RKO (cell line): ENCODE measurements at places on chromosomes 2 and 18.

DNA sequence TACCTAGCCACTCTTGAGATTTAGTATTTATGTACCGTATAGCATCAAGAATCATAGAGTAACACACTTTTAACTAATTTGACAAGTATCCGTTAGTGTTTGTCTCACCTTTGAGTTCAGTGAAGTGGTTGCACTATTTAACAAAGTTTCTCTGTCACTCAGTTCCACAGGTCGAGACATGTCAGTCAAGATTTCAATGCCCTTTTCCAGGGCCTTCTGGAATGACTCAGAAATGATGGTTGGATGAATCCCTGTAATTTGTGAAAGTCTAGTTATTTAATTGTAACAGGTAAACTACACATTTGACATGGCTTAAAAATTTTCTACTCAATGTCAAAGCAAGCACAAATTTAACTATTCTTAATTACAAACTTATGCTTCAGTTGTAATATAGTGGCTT, 9.7 kb downstream of the CCT4 start:
- no peak for DNase-seq

DNA sequence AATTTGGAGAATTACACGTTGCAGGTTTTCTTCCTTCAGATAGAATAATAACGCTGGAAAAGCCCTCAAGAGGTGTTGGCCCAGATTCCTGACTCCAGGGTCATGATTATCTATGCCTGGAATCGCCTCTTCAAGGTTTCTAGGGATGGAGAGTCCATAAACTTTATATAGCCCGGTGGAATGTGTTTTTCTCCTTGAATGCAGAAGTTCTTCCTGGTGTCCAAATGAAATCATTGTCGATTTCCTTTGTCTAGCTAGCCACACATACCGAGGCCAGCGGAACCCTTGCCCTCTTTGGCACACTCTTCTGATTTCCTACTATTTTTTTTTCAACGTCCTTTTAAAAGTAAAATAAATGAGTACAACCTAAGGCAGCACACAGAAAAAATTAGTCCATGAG, 117.8 kb downstream of the PID1 start:
- no peak for DNase-seq

- DNase-seq: no peak
Observed at GRCh38 chr2:163852616-163853015, 116.8 kb upstream of the FIGN start.

DNA sequence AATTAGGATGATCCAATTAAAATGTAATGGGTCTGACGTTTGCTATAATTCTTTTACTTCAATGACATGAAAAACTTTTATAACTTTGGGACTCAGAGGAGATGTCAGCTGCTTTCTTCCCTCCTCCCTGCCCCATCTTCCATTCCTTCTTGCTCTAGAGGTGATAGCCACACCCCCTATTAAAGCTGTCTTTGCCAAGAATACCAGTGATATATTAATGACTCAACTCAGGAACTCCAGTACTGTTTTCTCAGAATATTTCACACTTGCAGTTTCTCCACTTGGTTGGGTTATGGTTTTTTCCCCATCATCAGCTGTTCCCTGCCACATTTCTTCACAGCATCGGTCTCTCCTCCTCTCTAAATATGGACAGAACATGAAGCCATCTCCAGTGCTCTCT, 184.0 kb downstream of the KCNE4 start:
- DNase-seq: no peak

- no peak for DNase-seq
Observed at GRCh38 chr2:112824694-112825085, 11.9 kb downstream of the IL1B start.

DNA sequence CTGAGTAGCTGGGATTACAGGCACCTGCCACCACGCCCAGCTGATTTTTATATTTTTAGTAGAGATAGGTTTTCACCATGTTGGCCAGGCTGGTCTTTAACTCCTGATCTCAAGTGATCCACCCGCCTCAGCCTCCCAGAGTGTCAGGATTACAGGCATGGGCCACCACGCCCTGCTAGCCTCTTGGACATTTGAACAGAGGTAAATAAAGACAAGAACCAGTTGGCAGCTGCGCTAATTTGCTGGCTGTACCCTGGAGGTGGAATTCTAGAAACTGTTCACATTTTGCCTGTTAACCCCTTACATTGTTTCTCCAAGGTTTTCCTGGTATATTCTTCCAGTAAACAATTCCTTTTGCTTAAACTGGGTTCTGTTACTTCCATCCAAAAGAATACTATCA, 132.9 kb downstream of the CDH2 start:
- DNase-seq: no peak

- DNase-seq: no peak
Observed at GRCh38 chr2:169961911-169962310, 134.7 kb downstream of the UBR3 start.

DNA sequence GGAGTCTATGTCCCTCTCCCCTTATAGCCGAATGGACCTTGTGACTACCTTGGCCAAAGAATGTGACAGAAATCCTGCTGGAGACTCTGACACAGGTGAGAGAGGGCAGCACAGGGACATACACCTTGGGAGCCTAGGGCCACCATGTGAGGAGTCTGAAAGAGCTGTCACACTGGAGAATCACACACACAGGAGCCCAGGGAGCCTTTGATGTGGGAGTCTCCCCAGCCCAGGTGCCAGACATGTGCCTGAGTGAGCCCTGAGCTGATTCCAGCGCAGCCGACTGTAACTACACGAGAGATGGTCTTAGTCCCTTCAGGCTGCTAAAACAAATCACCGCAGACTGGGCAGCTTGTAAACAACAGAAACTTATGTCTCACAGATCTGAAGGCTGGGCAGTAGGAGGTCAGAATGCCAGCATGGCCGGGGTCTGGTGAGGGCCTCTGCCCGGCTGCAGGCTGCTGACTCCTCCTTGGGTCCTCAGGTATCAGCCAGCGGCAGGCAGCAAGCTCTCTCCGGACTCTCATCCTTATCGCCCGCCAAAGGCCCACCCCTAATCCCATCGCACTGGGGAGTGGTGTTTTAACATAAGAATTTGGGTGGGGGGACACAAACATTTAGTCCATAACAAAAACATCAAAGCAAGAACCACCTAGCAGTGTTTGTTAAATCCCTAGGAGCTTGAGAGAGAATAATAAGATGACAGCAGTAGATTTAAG, 63.8 kb upstream of the GPR45 start:
- no peak for DNase-seq

- no peak for DNase-seq
Observed at GRCh38 chr2:219325136-219325535, 7.4 kb downstream of the RESP18 start.

DNA sequence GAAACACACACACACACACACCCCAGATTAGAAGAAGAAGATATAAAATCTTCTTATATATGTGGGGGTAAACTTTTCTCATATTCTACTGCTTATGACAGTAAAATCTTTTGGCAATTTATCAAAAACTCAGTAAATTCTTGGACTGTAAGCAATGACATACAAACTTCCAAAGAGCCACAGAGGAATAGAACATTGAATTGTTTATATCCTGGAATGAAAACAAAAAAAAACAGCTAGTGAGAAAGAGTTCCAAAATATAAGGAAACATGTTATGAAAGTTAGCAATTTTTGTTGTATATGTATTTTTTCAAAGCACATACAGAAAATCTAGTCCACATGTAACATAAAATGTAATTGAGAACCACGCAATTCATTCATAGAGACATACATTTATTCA, 764.9 kb downstream of the DSC3 start:
- no peak for DNase-seq

GRCh38 chr2:74223941-74224770, 25.7 kb downstream of the MTHFD2 start:
- peak; percentile 53 for DNase-seq

DNA sequence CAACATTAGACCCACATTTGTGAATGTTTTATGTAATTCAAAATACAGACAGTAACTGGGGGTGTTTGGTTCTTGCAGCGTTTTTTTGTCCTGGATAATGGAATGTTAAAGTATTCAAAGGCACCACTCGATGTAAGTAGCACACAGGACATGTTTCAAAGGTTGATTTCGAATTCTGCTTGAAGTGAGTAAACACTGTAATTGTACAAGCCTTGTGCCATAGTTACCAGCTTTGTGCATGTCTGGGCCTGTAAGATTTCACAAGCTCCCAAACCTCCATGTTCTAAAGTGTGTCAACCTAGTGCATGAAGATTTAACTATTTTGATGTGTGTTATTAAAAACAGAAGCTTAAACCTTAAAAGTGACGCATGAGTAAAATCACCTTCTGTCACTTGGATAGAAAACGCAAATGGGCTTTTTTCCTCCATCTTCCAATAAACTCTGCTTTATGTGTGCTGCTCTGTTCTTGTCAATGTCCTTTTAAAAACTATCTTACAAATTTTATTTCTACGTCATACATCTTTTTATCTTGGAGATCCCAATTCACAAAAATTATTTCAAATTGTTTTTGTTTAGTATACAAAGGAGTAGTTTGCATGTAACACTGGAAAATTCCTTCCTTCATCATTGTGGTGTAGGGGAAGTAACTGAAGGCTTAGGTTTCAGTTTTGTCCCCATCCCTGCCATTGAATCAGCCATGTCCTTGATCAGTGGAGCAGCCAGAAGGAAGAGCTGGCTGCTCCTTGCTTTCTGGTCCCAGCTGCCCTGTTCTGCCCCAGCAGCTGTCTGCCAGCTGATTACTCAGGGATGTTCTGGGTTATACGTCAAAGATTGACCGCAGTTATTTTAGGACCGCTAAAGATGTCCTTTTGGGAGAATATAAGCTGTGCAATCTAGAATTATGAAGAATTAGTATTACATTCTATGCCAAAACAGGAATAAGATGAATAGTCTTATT, 119.2 kb downstream of the PRKRA start:
- no peak for DNase-seq

DNA sequence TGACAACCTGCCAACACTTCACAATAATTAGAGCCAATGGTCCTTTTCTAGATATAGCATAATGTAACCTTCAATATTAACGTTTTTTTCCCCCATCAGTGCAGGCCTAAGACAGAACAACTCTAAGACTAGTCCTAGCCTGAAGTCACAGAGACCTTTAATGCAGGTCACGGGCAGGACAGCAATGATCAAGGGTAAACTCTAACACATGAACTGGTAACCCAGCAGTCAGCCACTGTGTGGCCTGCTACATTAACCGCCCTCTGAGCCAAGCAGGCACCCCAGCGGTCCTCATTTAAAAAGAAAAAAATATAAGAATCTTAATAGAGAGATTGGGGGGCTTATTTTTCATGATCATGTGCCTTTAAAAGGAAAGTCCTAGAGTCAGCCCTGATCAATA, 290.6 kb downstream of the AFF3 start:
- DNase-seq: no peak

DNA sequence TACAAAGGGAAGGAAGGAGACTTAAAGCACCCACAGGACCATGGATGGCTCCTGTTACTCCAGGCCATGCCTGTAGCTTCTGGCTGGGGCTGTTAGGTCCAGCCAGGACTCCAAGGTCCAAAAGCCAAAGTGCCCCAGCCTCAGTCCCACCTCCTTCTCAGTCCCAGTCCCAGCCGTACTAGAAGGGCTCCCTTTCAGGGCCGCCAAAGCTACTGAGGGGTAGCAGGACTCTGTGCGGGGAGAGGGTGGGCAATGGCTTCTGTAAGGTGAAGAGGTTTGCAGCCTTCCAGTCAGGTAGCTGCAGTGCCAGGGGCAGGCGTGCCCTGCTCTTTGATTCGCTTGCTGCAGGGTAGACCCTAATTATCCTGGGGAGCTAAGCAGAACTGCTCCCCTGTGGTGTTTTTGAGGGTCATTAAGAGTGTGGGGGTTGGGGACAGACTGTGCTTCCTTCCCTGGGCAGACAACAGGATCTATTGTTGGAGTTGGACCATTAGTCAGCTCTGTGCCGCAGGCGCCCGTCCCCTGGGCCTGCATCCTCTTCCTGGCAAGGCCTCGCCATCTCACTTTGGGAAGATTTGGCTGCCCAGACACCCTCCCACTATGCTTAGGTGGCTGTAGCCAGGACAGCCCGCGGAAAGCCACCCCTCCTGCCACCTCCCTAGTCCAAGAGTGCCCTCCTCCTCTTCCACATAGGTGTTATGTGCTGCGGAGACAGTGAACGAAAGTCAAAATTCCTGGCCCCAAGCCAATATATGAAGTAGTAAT, 118.8 kb downstream of the ZBTB7C start:
- no peak for DNase-seq

- no peak for DNase-seq
Observed at GRCh38 chr2:102606353-102606752, 13.0 kb upstream of the SLC9A2 start.

- DNase-seq: no peak
Observed at GRCh38 chr2:193303464-193303863, 1108.7 kb upstream of the TMEFF2 start.
